Activated naive CD4-positive, alpha-beta T cell (primary cell): ENCODE measurements at places on chromosomes 6 and 20.
A peak's percentile ranks its signal among the peaks of the same experiment; 100 is the strongest.

DNA sequence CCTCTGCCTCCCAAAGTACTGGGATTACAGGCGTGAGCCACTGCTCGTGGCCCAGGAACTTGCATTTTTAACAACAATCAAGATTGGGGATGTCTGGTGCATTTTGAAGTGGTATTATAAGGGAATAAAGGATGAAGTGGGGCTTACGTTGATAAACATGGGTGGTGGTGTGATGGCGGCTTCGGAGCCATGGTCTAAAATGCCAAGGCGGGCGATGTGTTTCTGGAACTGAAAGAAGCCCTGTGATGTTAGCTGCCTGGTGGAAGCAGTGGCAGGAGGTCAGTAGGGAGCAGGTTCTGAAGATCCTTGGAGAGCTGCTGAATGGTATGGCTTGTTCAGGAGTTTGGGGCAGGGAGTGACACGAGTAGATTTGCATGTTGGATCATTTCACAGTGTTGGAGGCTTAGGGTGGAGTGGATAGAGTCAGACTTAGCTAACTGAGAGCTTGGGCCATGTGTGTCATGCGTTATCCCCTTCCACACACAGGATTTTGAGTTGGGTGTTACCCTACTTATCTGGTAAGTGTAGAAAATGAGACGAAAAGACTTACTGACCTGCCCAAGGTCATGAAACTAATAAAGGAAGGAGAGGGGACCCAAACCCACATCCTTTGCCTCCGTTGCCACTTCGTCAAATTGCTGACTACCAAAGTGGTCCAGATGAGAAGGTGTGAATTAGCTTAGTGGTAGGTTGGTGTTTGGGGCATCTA lies 1.5 kb downstream of the NELFCD start:
- DNase-seq: no peak

DNA sequence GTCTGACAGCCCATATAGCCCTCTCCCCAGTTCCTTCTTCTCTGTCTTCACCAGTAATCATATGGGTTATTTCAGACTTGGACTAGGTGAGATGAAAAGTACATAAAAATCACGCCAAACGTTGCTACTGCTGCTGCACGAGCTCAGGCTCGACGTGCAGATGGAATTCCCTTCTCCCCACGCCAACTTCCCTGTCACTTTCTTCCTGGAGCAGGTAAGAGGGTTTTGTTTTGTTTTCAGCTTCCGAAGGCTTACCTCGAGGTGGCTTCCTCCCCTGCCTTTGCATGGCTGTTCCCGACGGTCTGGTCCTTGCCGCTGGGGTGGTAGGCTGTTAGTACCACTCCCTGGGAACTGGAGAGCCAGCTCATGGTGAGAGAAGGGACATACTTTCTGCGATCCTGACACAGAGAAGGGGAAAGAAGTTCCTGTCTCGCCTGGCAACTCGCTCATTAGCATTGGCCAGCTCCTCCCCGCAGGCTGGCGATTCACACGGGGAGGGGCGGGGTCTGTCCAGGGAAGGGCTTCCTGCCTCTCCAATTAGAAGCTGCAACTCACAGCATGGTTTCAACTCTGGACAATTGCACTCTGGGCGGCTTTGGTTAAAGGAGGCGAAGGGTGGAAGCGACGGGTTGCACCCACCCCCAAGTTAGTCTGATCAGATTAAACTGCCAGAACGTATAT lies at the start of gene ARHGAP18:
Gene ARHGAP18 (minus strand): TSS at position 409 of the 681 bp plus-strand sequence. CDS start 41 bp downstream, at position 368.
- peak; percentile 20 for DNase-seq

DNA sequence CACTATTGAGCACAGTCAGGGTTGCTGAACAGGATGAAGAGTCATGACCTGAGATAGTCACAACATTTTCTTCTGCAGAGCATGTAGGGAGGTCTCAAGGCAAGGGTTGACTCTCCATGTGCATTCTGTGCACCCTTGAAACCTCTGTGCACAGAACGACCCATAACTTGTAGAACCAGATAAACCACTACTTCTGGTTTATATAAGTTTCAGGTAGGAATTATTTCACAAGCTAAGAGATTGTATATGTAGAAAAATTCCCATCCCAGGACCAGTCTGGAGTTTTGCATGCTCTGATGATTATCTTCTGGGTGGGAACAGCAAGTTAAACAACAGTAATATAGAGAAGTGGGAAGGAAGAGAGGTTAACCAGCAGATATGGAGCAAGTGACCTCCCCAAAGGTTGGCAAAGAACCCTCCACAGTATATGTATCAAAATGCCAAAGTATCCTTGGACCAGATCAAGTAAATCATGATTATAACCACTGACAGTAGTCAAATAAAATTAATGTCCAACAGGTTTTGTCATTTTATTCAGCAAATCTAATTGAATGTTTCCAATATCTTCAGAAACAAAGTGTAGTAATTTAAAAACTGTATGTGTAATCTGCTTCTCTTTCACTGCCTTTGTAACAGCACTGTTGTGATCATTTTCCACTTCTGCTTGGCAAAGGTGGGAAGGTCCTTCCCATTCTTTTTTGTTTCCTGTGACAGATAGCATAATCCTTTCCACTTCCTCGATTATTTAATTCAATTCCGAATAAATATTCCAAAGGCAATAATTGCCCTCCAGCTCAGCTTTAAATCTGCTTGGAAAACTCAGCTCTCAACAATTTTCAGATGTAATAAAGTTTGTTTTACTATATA lies 104.4 kb downstream of the SYNE1 start:
- DNase-seq: no peak

DNA sequence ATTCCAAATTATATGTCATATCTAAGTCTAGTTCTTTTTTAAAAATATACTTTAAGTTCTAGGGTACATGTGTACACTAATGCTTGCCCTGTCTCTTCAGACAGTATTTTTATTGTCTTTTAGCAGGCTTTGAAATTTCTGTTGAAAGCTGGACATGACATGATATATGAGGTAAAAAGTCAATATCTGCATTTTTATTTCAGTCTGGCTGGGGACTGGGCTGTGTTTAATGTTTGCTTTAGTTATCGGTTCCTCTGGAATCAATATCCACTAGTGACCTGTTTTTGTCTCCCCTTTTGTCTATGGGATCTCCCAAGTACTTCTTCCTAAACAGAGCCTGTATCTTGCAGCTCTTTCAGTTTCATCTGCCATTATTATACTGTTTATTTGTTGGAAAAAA lies 786.2 kb upstream of the GJE1 start:
- DNase-seq: no peak

DNA sequence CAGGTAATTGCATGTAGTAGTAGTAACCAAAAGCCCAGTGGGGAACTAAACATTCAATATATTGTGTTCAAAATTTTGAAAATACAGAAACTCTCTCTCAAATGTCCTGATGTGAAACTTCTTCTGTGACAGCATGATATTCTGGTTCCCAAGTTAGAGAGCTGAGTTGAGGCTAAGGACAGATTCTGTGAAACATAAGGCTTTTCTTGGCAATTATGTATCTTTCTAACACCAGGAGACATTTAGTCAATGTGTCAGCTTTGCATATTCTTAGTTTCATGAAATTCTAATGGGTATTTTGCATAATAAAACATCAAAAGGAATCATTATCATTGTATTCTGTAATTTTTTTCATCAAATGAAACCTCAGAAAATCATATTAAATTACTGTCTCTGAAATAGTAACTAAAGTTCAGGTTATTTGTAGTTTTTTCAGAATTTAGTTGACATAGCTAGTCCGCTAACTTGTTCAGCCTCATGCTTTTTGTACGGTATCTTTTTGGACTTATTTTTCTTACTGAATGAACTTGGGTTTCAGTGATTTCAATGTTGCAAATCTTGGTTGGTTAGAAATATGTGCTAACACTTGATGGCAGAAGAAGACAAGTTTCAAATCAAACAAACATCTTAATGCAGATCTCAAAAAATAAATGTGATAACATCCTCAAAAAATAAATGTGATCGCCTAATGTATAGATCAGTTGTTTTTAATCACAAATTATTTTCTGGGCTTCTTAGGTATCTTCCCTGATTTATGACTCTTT lies 70.4 kb downstream of the AKAP7 start:
- no peak for DNase-seq

- no peak for DNase-seq
These were observed 9.1 kb upstream of the RCAN2 start for GRCh38 chr6:46500382-46500781.

DNA sequence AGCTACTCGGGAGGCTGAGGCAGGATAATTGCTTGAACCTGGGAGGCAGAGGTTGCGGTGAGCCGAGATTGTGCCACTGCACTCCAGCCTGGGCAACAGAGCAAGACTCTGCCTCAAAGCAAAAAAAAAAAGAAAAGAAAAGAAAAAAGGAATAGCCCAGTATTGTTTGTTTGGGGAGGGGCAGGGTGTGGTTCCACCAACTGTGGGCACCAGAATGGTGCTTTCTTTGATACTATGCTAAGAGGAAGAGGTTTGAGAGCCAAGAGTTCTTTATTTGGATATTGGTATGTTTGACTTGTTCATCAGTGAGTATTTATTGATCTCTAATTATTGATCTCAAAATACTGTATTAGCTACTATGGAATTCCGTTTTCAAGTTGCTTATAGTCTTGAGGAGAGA lies 72.3 kb downstream of the CEP57L1 start:
- DNase-seq: no peak

GRCh38 chr6:111997853-111998208 lies 56.1 kb upstream of the CCN6 start:
- DNase-seq: no peak

DNA sequence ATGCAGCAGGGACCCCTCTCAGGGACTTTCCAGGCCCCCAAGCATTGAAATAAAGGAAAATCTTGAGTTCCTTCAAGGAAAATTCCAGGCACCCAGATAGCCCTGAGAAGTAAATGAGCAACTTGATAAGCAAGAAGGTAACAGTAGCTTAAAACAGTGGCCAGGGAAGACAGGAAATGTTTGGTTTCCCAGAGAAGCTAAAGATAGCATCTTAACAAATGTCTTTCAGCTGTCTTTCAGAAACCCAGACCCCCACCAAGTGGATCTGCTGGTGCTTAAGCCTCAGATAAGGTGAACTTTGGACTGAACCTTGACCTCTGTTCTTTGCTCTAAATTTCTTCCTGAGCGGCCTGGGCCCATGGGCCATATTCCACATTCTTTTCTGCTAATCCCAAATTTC lies 117.8 kb upstream of the CST7 start:
- no peak for DNase-seq

GRCh38 chr20:40319056-40319455 lies 370.0 kb downstream of the MAFB start:
- DNase-seq: no peak

DNA sequence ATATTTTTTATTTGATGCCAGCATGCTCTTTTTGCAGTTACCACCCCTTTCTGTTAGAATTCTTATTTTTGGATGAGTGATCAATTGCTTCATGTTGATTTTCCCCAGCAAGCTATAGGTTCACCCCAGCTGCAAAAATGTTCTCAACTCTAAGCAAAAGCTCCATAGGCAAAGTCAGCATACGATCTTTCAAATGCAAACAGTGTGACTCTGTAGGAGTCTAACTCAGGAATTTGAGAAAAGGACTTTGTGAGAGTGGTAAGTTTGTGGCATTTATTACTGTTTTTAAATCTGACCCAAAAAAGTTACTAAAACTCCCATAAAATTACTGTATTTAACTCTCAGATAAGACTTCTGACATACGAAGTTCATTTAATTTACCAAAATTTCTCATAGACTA lies 134.9 kb upstream of the HSF2 start:
- no peak for DNase-seq
